ENCODE measurements at places on chromosomes 1 and 21.
A peak's percentile ranks its signal among the peaks of the same experiment; 100 is the strongest.

GRCh38 chr1:118960026-118960561, 28.0 kb downstream of the TBX15 start:
- DNase-seq, result no peak

- DNase-seq, result no peak
These were observed 19.5 kb upstream of the IGSF21 start for GRCh38 chr1:18088077-18088594.

DNA sequence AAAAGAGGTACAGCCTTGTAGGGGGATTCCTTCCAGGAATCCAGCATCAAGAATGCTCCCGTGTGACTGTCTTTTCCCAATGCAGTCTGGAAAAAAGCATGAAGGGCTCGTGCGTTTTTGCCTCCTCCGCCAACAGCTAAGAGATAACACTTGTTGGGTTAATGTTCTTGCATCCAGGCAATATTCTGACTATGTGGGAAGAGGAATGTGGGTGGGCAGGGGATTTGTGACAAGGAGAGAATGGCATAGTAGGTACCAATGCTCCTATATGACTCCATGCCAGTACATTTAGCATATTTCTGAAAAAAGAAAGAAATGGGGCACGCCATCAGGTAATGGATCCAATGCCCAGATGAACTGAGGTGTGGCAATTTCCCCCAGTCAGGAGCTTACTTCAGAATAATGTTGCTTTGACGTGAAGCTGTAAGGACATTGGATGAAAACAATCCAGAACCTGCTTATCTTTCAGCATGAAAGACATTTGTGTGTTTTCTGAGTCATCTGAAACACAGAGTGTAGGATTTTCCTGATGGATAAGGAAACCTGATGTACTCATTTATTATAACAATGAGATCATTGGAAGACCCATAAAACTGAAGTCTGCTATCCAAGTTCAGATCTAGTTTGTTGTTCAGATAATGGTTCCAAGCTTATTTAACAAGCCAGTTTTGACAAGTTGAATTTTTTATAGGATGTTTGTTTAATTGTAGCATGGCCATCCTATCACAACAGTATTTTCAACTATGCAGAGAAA, 105.5 kb downstream of the LYPLAL1 start:
- no peak for DNase-seq

GRCh38 chr1:202304375-202304774, 37.4 kb downstream of the UBE2T start:
- DNase-seq, result no peak

- DNase-seq, result no peak
These were observed 14.0 kb upstream of the SGIP1 start for GRCh38 chr1:66519992-66520391.

- DNase-seq, result no peak
These were observed 16.0 kb downstream of the FNBP1L start for GRCh38 chr1:93463960-93464359.

GRCh38 chr21:41317458-41317857, 857 bp downstream of the FAM3B start:
- no peak for DNase-seq

DNA sequence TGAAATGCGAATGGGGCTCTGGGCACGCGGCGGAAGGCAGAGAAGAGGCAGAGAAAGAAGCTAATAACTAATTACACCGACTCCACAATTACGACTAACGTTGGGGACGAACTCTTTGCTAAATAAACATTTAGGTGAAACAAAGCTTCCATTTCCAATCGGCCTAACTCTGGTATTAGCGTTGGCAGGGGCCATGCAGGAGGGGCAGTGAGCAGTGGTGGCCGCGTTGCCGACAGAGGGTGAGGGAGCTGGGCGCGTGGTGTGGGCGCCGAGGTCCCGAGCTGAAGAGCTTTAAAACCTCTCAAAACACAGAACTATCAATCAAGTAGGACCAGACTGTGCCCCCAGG, 553 bp upstream of the NDUFV3 start:
- no peak for DNase-seq

GRCh38 chr1:6447016-6447817, 18.8 kb downstream of the TNFRSF25 start:
- no peak for DNase-seq

DNA sequence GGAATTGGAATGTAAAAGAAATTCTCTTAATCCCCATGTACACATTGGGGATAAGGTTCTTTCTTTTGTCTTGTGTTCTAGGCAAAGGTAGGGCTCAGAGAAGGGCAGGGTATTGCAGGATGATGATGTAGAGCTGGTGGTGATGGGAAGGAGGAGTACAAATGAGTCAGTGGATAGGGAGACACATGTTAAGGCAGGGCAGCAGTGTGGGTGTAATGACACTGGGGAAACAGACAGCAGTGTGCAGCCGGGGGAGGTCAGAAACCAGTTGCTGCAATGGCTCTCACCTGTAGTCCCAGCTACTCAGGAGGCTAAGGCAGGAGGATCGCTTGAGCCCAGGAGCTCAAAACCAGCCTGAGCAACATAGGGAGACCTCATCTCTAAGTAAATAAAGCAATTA, 5.1 kb downstream of the NLRP3 start:
- DNase-seq, result no peak

DNA sequence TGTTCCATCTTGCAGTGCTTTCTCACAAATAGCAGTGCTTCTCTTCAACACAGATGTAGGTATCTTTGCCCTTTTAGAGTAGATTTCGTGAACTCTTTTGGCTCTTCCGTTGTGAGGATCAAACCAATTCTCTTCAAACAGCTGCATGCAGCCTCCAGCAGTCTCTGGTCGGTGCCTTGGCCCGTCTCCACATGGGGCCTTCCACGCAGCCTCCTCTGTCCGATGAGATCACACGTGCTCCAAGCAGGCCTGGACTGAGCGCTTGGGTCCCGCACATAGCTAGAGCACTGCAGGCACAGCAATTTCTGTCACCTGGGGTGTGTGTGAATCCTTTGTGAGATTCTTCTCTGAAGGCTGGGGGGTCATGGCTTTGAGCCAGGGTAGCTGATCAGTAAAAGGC, 82.8 kb upstream of the KCNE2 start:
- DNase-seq, result no peak

GRCh38 chr1:153478047-153478691, 17.7 kb upstream of the S100A7 start:
- no peak for DNase-seq

DNA sequence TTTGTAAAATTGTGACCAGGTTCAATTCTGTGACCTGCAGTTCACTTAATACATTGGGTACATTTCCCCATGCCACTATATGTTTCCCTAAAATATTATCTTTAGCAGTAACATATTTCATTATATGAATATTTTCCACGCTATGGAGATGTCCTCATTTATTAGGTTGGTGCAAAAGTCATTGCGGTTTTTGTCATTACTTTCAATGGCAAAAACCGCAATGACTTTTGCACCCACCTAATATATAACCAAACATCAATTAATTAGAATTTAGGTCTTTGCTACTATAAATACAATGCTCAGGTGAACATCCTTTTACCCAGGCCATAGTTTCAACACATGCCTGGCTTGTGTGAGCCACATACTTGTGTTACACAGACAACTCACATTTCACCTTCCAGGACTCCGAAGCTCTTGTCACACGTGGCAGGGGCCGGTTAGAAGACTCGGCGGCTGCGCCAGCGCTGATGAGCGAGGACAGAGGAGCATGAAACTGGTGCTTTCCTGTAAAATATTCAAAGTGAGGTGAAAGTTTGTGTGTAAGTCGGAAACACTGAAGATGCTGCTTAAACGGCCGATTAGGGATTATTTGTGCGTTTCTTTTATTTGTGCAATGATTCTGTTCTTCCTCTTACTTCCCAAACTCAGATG, 215.5 kb downstream of the KIF26B start:
- DNase-seq, result no peak

- DNase-seq, result no peak
These were observed 1.3 kb upstream of the CTRC start for GRCh38 chr1:15436881-15437442.

GRCh38 chr1:11529763-11530730, 51.1 kb downstream of the DISP3 start:
- no peak for DNase-seq

GRCh38 chr1:2982615-2983318, 38.5 kb upstream of the ACTRT2 start:
- no peak for DNase-seq

GRCh38 chr1:160431006-160431405, 30.6 kb downstream of the VANGL2 start:
- no peak for DNase-seq

GRCh38 chr21:40575976-40576375, 271.0 kb downstream of the DSCAM start:
- no peak for DNase-seq

GRCh38 chr1:47569681-47570470, 132.0 kb downstream of the FOXD2 start:
- no peak for DNase-seq

- DNase-seq, result no peak
These were observed 8.9 kb upstream of the C4BPB start for GRCh38 chr1:207079706-207080241.

DNA sequence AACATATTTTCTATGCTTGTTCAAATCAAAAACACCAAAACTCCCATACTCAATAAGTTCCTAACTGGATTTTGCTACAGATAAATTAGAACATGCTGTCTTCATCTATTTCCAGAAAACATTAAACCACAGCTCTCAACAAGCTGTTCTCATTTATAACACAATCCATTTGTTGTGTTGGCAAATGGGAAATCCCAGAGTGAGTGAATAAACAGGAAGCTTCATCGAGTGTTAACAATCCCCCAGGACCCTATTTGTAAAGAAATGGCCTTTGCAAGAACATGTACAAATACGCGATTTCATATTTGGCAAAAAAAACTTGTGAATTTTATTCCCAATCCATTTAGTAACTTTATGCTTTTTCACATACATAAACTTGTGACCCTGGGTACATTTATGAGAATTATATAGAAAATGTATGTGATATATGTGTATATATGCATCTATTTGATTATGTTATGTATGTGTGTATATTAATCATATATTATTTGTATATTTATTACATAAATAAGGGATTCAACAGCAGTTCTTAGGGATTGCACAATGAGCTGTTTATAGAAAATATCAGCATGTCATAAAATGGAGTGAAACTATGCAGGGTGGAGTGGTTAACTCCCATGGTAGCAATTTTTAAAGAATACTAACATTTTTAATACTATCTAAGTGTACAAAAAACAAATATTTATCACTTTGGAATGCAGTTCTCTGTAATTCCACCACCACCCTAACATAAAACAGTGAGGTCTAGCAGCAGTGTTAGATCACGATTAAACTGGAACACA, 160.0 kb downstream of the NEGR1 start:
- DNase-seq, result peak; percentile 4

All from inflammatory macrophage treated with lipopolysaccharide for 1 hour (primary cell).